LHCN-M2 (cell line): ENCODE measurements at places on chromosomes 5 and 9.

GRCh38 chr5:98780390-98780789 is 6.9 kb downstream of the RGMB start:
- no peak for DNase-seq

GRCh38 chr5:137016783-137017324 is 482.3 kb downstream of the SPOCK1 start:
- DNase-seq, result no peak

- DNase-seq, result no peak
These were observed 188.0 kb downstream of the ELAVL2 start for GRCh38 chr9:23638011-23638410.

DNA sequence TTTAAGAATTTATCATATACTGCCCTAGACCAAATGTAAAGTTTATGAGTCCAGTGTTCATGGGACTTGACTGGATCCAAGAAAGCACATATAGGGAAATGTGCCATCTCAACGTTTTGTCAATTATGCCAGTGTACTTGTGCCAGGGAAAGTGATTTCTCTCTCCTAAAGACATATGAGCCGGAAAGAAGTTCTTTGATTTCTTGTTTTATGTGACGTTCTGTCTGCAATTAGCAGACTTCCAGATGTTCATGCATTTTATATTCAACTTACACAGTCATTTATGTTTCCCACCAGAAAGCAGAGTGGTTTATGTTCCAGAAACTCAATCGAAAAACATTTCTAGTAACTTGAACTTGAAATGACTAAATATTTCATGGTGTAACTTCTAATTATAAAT is 203.8 kb downstream of the FAM170A start:
- no peak for DNase-seq

DNA sequence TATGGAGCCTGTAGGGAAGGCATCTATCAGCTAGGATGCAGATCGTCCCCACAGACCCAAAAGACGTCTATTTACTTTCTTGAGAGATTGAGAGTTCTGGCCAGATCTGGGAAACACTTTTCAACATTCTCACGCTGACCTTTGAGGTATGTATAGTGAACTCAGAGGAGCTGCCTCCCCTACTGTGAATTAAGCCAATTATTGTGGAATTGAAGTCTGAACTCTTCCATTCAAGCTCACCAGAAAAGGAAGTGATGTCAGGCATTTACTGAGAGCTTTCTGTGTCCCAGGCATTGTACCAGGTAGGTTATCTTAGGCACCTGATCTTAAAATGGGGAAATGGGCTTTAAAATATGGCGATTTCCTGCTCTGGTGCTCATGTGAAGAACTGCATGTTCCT is 136.5 kb downstream of the SV2C start:
- no peak for DNase-seq

GRCh38 chr9:21322911-21323461 is 12.2 kb downstream of the KLHL9 start:
- DNase-seq, result no peak

- DNase-seq, result no peak
These were observed 123.8 kb downstream of the FAM170A start for GRCh38 chr5:119752921-119753886.

DNA sequence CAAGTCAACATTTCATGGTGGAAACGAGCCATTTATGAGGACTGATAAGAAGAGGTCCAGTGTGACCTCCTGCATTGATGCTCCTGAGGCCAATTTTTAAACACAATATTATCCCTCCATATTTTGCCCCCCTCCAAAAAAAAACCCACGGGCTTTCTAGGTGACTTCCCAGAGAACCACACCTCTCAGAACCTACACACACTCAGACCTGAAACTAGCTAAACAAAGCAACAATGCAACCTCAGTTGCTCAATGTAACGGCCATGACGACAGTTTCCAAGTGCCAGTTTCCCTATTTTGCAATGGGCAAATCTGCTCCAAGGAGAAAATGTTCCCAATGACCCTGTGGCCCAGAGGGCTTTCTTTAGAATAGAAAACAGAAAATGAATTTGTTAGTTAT is 3.5 kb downstream of the NRG2 start:
- DNase-seq, result no peak

DNA sequence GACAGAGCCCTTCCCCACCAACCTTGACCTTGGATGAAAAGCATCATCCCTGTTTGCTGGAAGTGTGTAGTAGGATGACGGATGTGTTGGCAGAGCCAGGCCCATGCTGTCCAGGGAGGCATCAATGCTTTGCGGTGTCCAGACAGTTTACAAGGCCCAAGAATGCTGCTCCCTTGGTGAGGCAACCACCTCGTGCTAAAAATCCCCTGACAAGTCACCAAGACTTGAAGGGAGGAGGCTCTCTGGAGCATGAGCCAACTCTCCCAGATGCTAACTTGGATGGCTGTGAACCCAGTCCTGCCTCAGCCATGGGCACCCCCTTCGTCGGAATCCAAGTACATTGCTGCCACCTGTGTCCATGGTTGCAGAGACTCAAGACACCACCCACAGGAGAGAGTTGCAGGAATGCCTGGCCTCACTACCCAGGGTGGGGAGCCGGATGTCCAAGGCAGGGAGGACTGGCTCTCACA is 9.5 kb upstream of the NKD2 start:
- no peak for DNase-seq
